ENCODE measurements at places on chromosomes 2 and 18. TPM values are rescaled to one million over a fixed set of nuclear protein-coding genes. Genes with fewer than 3 reads are reported as not detected.

DNA sequence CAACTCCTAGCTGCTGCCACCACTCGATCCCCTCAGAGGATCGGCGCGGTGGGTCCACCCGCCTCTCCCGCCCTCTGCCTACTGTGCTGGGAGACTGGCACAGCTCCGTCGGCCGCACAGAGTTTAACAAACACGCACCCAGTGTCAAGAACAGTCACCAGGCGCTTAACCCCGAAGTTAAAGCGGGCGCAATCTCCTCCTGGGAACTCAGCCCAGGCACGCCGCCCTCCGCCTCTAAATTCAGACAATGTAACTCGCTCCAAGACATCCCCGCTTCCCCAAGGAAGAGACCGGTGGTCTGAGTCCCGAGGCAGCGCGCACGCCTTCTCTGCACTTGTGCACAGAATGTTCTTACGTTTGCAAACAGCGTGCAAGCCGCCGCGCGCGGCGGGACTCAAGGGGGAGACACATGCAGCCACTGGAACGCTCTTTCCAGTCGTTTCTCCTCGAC, 533 bp downstream of the CXCR4 start:
- no peak for DNase-seq

GRCh38 chr2:171341394-171342066, 92.3 kb downstream of the METTL8 start:
- DNase-seq, result no peak

DNA sequence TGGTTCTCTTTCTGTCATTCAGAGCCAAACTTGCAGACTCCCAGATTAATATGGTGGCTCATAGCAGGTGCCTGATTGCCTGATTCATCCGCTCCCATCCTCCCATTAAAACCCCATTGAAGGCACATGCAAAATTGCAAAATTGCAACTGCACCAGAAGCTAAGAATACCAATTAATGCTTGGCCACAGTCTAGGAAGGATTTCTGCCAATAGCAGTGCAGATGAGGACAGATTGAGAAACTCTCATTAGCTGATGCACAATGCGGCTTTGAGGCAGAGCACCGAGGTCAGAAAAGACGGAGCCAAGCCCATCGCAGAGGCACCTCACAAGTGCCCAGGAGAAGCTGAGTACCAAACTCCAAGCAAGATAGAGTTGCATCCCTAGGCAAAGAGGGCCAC, 172.8 kb downstream of the ARL4C start:
- DNase-seq, result no peak

GRCh38 chr2:41267929-41268659, 779.7 kb upstream of the PKDCC start:
- DNase-seq, result no peak

DNA sequence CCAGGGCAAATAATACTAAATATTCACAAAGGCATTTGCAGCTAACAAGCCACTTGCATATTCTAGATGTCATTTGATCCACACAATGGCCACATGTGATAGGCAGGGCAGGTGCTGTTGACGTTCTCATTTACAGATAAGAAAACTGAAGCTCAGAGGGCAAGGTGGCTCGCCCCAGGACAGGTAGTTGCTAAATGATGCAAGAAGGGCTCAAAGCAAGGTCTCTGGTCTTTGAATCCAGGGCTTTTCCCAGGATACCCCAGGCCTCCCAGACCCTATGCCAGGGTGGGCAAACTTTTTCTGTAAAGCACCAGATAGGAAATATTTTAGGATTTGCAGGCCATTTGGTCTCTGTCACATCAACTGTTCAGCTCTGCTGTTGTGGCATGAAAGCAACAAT, 35.1 kb downstream of the LOXHD1 start:
- no peak for DNase-seq

GRCh38 chr2:112685271-112685884, 35.4 kb upstream of the NT5DC4 start:
- no peak for DNase-seq

GRCh38 chr2:209864716-209865295, 93.2 kb downstream of the UNC80 start:
- DNase-seq, result no peak

DNA sequence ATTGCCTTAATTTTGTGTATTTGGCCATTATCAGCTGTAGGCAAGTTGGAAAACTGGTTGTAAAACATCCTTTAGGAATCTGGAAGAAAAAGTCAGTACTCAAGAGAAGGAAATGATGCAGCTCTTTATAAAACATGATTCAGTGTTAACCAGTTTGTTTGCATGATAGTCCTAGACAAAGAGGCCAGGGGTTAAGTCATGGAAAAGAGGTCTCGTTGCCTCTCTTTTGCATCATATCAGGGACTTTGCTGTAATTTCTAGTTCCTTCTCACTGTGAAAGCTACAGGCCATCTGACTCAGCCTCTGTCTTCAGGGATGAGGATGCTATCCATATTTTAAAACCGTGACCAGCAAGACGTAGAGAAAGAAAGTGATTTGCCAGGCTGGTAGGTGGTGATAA, 38.0 kb downstream of the NPAS2 start:
- peak; percentile 55 for DNase-seq

DNA sequence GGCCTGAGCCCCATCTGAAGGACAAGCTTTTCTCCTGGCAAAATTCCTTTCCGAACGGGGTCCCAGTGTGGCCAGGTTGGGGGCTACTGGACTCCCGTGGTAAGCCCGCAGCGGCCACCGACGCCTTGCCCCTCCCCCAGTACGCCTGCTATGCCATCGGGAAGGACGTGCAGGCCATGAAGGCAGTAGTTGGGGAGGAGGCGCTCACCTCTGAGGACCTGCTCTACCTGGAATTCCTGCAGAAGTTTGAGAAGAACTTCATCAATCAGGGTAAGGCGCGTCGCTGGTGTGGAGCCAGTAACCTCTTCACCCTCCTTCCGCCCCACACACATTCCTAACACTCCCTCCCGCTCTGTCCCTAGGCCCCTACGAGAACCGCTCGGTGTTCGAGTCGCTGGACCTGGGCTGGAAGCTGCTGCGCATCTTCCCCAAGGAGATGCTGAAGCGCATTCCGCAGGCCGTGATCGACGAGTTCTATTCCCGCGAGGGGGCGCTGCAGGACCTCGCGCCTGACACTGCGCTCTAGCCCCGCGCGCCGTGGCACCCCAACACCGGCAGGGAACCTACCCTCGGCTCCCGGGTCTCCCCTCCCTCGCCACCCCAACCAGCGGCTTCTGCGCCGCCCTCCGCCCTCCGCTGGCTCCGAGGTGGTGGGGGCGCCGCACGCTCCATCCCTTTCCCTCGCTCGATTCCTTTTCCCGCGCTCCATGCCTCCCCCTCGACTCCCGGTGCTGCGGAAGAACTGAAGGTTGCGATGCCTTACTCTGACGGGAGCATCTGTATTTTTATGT, 13.6 kb upstream of the ANKRD53 start:
- peak; percentile 34 for DNase-seq

- no peak for DNase-seq
Observed at GRCh38 chr2:30464544-30465170, 17.6 kb downstream of the LCLAT1 start.

B3GNT7 gene
- 0.60 TPM for total RNA-seq

HOXD10 gene
- total RNA-seq, result not detected

ADGRF3 gene
- total RNA-seq, result under 0.01 TPM
